Fibroblast of pulmonary artery (primary cell): ENCODE measurements at places on chromosomes 6 and 20.

DNA sequence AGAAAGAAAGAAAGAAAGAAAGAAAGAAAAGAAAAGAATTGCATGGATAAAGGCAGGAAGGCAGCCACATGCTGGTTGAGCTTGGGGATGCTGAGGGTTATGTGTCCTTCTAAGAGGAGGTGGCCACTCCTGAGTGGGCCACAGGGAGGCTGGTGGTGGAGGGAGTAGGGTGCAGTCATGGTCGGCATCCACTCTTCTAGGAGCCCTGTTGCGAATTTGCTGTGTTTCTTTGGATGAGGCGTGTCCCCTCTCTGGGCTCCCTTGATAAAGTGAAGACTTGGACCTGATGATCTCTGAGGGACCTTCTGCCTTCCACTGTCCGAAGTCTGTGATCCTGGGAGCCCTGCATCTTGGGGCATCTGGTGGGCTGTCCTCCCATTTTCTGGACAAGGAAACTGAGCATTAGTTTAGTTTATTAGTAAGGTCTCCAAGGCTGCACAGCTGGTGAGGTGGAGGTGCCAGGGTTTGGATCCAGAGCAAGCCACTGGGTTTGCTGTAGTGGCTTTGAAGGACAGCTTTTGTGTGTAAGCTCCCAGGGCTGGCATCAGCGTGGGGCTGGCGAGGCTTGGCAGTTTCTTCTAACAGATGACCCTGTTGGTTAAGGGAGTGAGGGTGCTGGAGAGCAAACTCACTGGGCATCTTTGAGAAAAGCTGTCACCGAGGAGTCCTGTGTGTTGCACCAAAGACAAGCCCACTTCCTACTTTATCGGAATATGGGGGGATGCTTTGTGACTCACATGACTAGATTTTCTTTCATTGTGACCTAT is 4.3 kb downstream of the DLGAP4 start:
- DNase-seq = no peak

GRCh38 chr6:143410859-143411270 is 39.6 kb downstream of the ADAT2 start:
- DNase-seq = no peak

GRCh38 chr6:36508532-36508931 is 38.7 kb downstream of the STK38 start:
- DNase-seq = no peak

GRCh38 chr6:9704989-9705388 is 709.9 kb downstream of the TFAP2A start:
- DNase-seq = no peak

DNA sequence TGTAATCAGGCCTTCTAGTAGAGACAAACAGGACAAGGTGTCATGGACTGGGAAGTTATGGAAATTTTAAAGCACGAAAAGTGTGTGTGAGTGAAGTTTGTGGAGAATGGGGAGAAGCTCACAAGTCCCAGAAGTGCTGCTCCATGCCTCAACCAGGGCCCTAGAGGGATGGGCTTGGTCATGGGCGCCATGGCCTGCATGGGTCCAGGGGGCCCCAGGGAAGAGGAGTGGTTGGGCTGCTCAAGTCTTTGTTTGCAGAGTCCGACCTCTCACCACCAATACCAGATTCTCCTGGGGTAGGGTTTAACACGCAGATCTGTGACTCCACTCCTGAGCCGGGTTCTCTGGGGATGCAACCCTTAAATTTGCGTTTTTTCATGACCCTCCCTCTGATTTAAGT is 88.4 kb downstream of the FAM120B start:
- DNase-seq = no peak

DNA sequence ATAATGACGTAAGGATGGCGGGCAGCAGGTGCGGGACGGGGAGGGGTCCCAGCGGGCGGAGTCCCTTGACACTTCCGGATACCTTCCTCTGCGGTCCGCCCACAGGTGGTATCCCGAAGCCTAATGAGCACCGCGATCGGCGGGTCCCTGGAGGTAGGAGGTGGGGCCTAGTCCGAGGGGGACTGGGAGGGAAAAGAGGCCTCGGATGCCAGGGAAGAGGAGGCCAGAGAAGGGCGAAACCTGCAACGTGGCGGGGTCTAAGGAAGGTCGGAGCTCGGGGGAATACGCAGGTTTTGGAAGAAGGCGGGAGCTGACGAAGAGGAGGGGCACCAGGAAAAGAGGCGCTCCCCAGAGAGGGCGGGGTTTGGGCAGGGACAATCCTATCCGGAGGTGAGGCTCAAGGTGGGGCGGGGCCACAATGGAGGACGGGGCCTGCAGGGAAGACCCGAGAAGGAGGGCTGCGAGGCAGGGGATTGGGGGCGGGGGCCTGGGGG is 3.7 kb downstream of the PRSS16 start:
- peak; percentile 30 for DNase-seq

DNA sequence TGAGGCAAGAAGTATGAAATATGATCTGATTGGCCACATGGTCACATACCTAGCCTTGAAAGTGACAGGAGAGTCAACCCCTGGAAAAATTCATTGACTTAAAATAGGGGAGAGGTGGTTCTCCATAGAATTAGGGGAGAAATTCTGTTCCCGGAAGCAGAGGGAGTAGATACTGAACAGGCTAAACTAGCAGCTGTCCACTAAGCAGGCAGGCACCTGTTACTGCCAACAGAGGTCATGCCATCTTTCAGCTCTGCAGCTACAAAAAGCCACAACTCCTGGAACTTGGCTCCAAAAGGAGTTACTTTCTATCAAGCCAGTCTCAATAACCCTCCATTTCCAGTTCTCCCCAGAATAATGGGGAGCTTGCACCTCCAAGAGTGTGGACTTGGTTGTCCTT is 352.5 kb downstream of the MAFB start:
- DNase-seq = no peak

DNA sequence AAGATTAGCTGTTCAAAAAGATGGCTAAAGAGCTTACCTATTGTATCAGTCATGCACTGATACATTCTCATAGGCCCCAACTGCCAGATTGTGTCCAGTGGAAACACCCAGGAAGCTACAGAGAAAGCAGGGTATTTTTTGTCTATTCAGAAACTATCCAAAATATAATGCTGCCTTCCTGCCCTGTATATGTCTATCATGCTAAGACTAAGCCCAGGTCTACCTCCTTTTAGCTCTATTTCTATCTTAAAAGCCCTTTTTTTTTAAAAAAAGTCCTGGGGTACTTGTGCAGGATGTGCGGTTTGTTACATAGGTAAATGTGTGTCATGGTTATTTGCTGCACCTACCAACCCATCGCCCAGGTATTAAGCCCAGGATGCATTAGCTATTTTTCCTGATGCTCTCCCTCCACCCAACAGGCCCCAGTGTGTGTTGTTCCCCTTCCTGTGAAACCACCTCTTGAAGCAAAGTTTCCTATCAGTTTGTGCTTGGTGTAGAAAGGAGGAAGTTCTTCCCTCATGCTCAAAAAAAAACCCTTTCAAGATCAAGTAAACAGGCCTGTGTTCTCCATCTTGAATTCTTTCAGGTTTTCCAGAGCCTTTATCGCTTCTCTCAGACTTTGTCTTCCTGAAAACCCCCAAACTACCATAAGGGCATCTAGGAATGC is 514 bp downstream of the DEFB129 start:
- no peak for DNase-seq
